ENCODE measurements at places on chromosomes 1 and 21.

DNA sequence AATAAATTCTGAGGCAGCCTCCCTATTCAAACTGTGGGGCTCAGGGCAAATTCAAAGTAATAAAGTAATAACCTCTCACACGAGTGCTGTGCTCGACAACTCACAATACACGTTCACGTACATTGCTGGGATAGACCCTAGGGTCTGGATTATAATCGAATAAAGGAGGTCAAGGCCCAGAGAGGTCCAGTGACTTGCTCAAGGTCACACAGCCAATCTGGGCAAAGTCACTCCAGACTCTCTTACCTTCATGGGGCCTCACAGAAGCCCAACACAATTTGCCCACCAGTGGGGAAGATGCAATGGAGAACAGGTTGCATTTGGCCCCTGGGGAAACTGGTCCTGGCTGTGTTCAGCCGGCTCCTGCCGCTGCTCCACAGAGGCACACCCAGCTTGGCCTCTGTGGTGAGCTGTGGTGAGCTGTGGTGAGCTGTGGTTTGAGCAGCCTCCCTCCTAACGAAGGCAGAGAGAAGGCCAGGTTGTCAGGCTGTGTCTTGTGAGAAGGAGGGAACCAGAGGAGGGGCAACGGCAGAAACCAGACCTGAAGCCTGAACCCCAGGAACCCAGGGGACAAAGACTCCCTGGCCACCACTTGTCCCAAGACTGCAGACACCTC, 35.1 kb downstream of the NUAK2 start:
- no peak for DNase-seq

- DNase-seq, result no peak
Measured at GRCh38 chr1:169483500-169483966, 2.2 kb downstream of the SLC19A2 start.

GRCh38 chr1:103087256-103087655, 21.1 kb downstream of the COL11A1 start:
- DNase-seq, result no peak

- no peak for DNase-seq
Measured at GRCh38 chr1:226654046-226654667, 84.9 kb downstream of the ITPKB start.

DNA sequence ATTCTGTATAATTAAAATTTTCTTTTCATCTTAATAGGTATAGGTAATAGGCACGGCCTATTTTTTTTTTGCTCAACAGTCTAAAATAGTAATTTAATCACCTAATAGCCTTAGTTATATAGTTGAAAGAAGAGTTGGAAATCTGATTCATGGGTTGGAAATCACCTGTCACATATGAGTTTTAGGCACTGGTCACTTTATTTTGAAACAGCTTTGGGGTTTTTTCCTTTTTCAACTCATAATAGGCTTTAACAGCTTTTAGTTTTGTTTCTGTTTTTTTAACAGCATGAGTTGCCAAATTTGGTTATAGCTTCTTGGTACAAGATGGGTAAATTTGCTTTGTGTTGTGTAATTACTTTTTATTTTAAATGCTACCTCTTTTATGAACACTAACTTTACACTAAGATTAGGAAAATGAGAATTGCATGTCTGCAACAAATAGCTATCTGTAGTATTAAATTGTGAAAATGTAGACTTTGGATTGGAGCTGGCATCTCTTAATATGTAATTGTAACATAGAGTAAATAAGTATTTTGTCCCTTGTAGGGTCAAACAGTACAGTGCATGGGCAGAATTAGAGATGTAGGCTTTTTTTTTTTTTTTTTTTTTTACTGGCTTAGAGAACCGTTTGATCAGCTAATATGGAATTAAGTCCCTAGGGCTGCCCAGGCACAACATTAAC, 109.8 kb downstream of the OSBPL9 start:
- DNase-seq, result no peak

All from H54 (cell line).